ENCODE measurements at places on chromosomes 1 and 21.

GRCh38 chr1:25569597-25570396 is 26.4 kb downstream of the LDLRAP1 start:
- peak; percentile 51 for DNase-seq

GRCh38 chr1:8739377-8739776 is 78.1 kb downstream of the RERE start:
- no peak for DNase-seq

- peak; percentile 1 for DNase-seq
These were observed 224.7 kb upstream of the FAM78B start for GRCh38 chr1:166391279-166392066.

- DNase-seq: no peak
These were observed at the start of gene TP73 for GRCh38 chr1:3651930-3652547. TP73 (plus strand) TSS chr1:3652516; CDS start chr1:3682366, 29,850 bp downstream.

DNA sequence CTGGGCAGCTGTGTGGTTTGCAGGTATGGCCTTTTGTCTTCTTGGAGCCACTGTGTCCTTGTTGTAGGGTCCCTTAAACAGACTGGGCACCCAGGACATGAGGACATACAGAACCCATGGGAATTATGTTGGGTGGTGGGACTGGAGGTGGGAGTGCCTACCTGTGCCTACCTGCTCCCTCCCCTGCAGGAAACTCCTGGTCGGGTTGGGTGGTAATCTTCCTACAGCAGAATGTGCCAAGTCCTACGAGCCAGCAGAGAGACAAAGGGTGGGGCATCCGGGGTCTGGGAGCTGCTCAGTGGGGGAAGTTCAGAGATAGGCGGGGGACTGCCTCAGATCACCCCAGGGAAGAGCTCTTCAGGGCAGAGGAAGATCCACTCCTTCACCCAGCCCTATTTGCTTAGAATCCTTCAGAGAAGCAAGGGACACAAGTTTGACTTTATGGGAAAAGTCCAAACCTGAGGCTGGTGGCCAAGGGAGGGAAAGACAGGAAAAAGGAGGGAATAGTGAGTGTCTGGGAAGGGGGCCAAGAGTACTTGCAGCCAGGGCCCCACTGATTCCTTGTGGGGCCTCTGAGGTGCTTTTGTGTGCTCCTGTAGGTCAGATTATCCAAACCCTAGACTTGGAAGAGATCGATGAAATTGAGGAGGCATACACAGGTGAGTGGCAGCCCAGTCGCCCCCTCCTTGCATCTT is 58.3 kb downstream of the KIF21B start:
- no peak for DNase-seq

- DNase-seq: peak; percentile 47
These were observed 75.5 kb upstream of the PDC start for GRCh38 chr1:186536273-186536890.

Data from fibroblast of skin of scalp (primary cell).